GM12865 (cell line): ENCODE measurements at places on chromosomes 16 and 17.
A peak's percentile ranks its signal among the peaks of the same experiment; 100 is the strongest.

GRCh38 chr16:51129105-51129504 is 22.0 kb downstream of the SALL1 start:
- no peak for DNase-seq

GRCh38 chr16:13540771-13541170 is 379.2 kb upstream of the ERCC4 start:
- no peak for DNase-seq

DNA sequence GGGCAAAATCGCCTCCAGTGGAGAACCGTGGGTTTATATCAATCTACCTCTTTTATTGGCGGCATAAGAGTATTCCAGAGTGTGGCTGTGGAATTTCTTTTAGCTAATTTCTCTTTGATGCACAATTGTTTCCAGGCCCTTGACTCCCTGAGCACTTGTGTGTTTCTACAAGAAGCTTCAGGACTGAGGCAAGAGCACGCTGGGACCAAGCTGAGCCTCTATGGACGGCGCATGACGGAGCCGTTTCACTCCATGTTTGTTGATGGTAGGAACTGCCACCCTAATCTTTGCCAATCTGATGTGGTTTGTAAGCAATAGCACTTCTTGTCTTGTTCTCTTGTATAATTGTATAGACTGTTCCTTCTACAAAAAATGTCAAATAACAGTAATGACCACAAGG is 11.2 kb upstream of the ANKRD40CL start:
- DNase-seq = no peak

DNA sequence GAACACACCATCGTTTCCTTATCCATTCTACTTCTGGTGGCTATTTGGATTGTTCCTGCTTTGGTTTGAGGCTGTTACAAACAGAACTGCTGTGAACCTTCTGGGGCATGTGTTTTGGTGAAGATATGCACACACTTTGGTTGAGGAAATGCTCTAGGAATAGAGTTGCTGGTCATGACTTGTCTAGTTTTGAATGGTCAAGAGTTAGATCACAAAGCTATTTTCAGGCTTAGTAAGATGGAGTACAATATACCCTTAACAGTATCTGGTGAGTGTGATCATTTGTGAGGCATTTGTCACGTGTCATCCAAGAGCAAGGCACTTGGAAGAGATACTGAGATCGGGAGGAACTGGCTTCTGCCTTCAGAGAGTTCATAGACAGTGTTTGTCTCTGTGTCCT is 47.0 kb upstream of the CACNG5 start:
- DNase-seq = no peak

DNA sequence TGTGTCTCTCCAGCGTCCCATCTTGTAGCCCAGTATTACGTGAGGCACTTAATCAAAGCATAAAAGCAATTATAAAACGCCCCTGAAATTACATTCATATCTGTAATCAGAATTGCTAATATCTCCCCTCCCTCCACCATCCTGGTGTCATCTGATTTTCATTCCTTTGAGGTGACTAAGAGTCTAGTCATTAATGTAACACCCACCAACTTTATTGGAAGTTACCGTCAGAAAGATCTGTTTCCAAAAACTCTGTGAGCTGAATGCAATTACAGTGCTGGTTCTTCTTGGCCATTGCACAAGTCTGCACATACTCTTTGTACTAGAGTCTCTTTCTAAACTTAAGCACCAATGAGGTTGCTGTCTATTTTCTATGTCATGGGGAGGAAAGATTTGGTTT is 12.5 kb upstream of the MAF start:
- no peak for DNase-seq

DNA sequence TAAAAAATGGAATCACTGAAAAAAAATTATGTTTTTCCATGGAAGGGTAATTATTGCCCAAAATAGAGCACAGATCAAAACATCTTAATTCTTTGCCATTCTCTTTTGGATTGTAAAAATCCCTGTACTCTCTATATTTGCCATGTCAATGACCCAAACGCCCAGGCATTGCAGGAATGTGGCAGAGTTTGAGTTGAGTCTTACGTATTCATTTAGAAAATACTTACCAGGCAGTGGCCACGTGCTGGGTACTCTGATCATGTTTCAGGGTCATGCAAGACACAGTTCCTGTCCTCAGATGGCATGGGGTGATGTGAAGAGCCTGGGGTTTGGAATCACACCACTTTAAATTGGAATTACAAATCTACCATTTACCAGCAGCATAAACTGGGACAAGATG is 267.7 kb downstream of the ABCC12 start:
- DNase-seq = no peak

DNA sequence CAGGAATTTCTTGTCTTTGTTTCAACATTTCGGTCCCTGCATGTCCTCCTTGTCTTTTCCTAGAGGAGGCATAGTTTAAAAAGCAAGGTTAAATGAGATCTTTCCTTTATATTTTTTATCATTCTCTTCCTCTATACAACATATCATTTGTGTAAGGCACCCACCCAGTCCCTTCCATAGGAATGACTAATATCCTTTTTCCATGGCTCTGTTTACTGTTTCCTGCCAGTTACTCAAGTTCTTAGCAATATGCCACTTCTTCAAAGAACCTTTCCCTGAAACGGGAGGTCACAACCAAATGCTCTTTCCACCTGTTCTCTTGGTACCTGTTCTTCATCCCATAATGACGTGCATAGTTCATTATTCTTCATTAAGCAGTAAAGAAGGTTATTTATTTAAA is 1237.1 kb upstream of the GOT2 start:
- no peak for DNase-seq

DNA sequence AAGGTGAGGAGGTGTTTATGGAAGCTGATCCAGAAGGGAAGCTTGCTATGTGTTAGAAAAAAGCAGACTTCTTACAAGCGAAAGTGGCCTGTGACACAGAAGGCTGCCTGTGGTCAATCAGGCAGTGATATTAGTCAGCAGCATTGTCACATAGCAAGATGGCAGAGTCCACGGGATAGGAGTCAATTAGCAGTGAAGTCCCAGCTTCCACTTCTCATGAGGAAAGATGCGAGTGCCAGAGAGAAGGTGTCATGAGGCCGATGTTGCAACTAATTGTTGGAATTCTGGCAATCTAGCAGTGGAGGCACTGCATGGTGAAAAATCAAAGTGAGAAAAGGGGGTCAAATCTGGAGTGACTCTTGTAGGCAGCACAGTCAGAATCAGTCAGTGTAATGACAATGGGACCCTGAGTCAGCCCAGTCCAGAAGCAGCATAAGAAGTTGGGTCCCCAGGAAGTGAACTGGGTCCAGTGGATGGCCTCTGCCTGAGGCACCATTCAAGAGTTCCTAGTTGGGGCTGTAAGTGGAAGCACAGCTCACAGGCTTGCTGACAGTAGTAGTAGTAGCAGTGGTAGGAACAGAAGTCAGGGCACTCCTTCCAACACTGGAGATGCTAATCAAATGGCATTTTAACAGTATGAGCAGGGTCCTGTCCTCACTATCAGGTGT is 85.1 kb downstream of the TNFRSF13B start:
- peak; percentile 56 for DNase-seq

GRCh38 chr17:11840831-11841230 is 156.4 kb downstream of the ZNF18 start:
- peak; percentile 17 for DNase-seq

- peak; percentile 24 for DNase-seq
Observed at GRCh38 chr17:37691807-37692206, 48.6 kb upstream of the DDX52 start.

DNA sequence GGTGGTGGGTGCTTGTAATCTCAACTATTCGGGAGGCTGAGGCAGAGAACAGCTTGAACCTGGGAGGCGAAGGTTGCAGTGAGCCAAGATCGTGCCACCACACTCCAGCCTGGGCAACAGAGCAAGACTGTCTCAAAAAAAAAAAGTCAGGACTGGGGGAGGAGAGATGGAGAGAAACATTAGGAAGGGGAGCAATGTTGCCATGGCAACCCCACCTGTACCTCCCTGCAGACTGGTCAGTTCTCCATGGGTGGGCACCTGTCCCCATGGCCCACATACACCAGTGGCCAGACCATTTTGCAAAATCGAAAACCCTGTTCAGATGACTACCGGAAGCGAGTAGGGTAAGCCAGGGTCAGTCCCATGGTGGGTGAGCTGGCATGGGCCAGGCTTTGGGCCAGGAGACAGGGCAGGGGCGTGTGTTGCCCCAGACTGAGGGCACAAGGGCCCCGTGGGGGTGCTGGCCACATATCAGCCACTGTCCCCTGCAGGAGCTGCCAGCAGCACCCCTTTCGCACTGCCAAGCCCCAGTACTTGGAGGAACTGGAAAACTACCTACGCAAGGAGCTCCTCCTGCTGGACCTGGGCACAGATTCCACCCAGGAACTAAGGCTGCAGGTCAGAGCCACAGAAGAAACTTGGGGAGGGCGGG is 14.0 kb downstream of the TSNAXIP1 start:
- no peak for DNase-seq

DNA sequence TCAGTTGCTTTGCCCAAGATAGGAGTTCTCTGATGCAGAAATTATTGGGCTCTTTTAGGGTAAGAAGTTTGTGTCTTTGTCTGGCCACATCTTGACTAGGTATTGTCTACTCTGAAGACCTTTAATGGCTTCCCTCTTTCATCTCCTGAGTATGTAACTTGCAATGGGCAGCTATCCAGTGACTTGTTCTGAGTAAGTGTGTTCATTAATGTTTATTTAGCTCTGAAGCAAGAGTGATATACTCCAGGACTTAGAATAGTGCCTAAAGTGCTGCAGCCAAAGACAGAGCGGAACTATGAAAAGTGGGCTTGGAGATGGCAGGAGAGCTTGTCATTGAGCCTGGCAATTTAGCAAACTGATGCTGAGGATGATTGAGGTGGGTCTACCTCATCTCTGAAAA is 8.8 kb upstream of the TANGO6 start:
- DNase-seq = no peak

DNA sequence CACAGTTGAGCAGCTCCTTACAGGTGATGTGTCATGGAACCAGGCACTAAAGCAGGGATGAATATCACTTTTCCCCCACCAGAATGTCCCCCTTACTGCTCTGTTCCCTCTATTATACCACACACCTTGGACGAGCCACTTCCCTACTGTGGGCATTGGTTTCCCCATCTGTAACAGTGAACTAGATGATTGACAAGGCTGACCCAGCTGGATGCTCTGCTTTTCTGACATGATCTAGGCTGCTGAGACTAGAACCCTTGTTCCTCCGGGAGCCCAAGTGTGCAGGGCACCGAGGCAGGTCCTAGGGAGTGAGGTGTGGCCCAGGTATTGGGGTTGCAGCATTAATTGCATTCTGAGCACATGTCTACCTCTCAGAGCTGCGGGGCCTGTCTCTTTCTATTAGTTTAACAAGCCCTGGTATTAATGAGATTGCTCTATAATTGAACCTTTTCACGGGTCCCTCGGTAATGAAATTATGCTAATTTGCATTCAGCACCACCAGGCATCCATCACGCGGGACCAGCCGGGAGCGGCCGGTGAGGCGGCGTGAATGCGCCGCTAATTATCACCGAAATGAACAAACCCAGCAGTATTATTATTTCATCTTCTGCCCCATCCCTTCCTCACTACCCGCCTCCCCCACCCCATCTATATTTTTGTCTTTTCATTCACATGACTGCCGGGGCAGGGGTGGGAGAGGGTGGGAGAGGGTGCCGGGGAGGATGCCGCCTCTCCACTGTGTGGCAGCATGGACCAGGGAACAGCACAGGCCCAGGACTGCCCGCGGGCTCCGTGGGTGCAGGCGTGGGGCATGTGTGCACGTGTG is 121.1 kb downstream of the CYLD start:
- no peak for DNase-seq

DNA sequence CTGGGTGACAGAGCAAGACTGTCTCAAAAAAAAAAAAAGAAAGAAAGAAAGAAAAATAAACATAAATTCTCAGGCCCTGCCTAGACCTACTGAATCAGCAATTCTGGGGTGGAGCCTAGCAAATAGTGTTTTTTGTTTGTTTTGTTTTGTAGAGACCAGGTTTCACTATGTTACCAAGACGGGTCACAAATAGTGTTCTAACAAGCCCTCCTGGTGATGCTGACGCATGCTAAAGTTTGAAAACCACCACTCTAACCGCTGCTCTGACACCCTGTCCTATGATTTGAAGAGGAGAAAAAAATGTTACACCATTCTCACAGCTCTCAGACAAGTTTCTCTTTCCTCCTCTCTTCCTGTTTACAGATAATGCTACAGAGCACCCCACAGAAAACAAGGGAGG is 1.5 kb downstream of the MRPL10 start:
- DNase-seq = no peak

DNA sequence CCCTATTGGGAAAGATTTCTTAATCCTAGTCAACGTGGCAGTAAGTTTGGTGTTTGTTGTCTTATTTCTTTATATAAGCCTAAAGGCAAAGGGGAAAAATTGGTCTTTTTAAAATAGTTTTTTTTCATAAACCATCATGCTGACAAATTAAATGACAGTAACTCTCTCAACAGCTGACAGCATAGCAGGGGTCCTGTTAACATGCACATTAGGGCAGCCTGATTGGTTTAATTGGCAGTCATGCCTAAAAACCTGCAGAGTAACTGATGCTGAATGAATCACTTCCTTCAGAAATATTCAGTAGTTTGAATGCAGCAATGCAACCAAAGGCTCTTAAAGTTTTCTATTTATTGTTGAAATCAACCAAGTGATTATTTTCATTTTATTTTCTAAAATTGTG is 85.4 kb downstream of the ITFG1 start:
- DNase-seq = no peak

DNA sequence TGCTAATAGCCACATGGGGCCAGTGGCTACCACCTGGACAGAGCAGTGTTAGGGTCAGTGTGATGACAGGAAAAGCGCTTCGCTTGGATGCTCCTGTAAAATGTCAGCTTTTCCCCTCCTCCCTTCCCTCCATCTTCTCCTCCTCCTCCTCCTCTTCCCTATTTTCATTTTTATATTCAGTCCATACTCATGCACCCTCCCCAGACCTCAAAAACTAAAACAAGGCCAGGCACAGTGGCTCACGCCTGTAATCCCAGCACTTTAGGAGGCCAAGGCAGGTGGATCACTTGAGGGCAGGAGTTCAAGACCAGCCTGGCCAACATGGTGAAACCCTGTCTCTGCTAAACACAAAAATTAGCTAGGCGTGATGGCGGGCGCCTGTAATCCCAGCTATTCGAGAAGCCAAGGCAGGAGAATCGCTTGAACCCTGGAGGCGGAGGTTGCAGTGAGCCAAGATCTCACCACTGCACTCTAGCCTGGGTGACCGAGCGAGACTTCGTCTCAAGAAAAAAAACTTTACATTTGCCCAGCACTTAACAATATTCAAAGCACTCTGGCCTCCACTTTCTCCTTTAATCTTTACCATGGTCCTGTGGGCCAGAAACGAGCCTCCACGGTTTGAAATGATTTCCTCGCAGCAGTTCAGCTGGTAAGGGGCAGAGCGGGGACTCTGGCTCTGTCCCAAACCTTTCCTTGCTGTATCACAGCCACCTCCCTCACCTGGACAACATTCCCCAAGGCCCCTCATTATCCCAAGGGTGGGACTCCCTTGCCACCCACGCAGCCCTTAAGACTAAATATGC is 21.8 kb downstream of the ANKRD40 start:
- no peak for DNase-seq

DNA sequence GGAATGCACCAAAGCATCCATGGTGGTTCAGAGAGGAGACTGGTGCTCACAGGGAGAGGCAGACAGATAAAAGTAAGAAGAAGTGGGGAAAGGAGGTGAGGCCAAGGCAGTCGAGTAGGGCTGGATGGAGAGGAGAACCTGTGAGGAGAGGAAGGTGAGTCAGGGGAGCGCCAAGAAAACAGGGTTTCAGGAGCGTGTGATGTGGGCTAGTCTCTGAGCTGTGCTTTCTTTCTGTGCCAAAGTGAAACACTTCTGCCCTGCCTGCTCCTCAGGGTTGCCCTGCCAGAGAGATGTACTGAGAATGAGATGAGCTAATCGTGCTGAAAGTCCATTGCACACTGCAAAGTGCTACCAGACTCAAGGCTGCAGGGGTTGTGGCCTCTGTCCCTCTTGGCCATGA is 310.7 kb upstream of the CCL2 start:
- no peak for DNase-seq

GRCh38 chr16:77277141-77277540 is 77.9 kb downstream of the SYCE1L start:
- no peak for DNase-seq
